Right atrium auricular region (tissue), 2 donors: ENCODE measurements at places on chromosomes 3 and 15. TPM values are rescaled to one million over a fixed set of nuclear protein-coding genes. Genes with fewer than 3 reads are reported as not detected.

- DNase-seq, result no peak
Observed at GRCh38 chr15:62047282-62047827, 12.9 kb downstream of the VPS13C start.

DNA sequence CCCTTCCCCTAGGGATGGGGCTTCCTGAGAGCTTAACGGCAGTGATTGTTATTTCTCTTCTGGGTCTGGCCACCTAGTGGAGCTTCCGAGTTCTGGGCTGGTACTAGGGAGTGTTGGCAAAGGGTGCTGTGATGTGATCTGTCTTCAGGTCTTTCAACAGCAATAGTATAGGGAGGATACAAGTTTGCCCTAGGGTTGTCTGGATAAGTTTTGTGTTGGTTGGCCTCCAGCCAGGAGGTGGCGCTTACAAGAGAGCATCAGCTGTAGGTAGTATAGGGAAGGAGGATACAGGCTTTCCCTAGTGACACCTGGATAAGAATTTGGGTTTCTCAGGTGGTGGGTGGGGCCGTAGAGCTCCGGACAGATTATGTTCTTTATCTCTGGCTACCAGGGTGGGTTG is 19.2 kb upstream of the CPOX start:
- no peak for DNase-seq

- no peak for DNase-seq
Observed at GRCh38 chr3:136186344-136186743, 9.8 kb downstream of the MSL2 start.

- DNase-seq, result no peak
Observed at GRCh38 chr3:180626844-180627243, 24.9 kb downstream of the TTC14 start.

GRCh38 chr3:124845406-124845805 is 41.8 kb downstream of the ITGB5 start:
- DNase-seq, result peak; percentile 89

GRCh38 chr3:169754711-169755110 is 10.1 kb downstream of the TERC start:
- DNase-seq, result no peak

DNA sequence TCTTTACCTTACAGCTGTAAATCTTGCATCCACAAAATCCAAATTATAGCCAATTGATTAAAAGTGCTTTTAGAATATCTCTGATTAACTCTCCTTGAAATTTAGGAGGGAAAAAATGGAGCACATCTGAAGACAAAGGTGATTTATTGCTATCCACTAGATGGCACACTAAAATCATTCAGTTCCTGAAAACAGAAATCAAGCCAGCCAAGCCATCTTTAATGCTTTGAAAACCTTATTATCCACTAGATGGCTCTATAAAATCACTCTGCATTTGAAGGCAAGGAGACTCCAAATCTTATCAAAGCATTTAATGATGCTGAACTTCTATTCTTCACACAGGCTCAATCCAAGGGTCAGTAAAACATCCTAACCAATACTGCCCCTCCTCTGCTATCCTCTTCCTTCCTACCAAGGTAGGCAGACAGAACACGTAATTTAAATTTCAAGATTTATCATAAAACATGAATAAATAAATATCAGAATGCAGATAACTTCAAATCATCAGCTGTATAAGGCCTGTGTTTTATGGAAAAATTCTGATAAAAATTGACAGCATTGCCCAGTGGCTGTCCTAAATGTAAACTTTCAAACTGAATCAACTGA is 48.4 kb downstream of the GOLIM4 start:
- no peak for DNase-seq

DNA sequence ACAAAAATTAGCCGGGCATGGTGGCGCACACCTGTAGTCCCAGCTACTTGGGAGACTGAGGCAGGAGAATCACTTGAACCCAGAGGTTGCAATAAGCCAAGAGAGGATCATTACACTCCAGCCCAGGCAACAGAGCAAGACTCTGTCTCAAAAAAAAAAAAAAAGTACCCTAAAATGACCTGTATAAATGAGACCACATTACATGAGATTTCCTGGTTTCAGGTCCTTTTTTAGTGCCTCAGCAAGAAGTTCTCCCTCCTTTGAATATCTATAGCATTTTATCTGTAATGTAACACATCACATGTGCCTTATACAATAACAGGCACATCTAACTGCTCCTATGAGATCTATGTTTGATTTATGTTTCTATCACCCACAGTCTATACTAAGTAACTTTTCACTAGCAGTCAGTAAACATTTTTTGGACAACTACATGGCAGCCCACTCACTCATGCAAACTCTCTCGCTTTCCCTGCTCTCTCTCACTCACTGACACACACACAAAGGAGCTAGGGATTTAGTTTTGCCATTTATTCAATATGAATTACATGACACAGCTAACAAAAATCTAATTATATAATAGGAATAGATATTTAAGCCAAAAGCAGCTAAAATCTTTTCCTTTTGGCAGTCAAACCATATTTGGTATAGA is 34.1 kb downstream of the ADAM10 start:
- DNase-seq, result no peak

- DNase-seq, result no peak
Observed at GRCh38 chr15:54820098-54820497, 376.6 kb downstream of the RSL24D1 start.

The GPR176 gene
- total RNA-seq, result 6.7 TPM

DNA sequence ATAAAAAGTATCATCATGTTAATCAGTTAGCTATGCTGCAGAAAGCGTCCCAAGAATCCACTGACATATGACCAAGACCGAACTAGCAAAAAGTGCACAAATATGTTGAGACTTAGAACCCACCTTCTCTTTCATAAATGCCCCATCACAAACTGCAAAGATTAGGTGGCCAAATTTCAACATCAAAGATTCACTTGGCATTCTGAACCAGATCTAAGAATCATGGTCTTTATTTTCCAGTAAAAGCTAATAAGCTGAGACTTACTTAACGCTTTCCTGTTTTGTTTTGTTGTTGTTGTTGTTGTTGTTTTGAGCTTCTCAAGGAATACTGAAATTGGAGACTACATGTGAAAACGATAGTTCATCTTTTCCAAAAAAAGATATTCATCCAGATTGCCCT is 62.4 kb downstream of the ZBTB20 start:
- no peak for DNase-seq

The CD86 gene
- 1.9 TPM for total RNA-seq

DNA sequence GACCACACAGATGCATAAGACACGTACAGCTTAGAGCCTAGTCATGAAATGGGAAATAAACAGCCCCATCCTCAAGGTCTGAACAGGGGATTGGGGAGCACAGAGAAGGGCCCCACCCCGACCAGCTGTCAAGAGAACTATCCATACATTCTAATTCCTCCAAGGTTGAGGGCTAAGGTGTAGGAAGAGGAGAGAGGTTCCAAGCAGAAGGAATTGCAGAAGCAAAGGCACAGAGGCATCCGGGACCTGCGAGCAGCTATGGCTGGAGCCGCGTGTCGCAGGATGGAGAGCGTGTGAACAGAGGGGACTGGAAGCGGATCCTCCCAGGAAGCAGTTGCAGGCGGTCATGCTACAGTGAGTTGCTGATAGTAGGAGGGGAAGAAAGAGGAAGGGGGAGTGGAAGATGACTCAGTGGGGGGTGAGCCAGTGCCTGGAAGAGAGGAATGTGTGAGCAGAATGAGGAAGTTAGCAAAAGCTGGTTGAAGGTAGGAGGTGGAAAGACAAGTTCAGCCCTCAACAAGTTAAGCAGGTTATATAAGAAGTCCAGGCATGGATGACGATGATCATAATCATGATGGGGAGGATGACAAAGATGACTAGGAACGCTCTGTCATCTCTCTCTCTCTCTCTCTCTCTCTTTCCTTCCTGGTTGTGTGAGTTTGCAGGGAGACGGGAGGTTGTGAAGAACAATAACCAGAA is 89.7 kb downstream of the LIPC start:
- DNase-seq, result peak; percentile 70

The CHRNA3 gene
- total RNA-seq, result not detected

The EPHB3 gene
- 2.1 TPM for total RNA-seq

- no peak for DNase-seq
Observed at GRCh38 chr3:178795349-178795748, 259.1 kb downstream of the KCNMB2 start.

The IMPG2 gene
- total RNA-seq, result 0.43 TPM

GRCh38 chr15:38689522-38689921 is 124.9 kb upstream of the RASGRP1 start:
- DNase-seq, result no peak

GRCh38 chr3:129627350-129628168 is 21.1 kb upstream of the PLXND1 start:
- peak; percentile 89 for DNase-seq

DNA sequence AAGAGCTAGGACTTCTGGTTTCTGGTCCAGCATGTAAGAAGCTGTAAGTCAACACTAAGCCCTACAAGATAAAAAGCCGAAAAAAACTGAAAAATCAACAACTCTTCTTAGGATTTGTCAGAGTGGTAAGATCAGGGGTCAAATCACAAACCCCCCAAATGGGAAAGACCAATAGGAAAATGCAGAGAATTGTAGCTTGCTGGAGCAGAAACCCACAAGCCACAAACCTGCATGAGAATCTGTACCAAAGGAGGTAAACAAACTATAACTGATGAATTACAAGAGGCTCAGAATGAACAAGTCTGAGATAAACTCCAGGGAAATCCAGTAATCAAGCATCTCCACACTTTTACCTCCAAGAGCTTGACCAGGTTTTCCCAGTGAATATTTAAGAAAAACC is 36.0 kb downstream of the RFX7 start:
- DNase-seq, result no peak
